ENCODE measurements at places on chromosomes 3 and 15.

GRCh38 chr15:67187351-67187854 lies 67.1 kb downstream of the AAGAB start:
- DNase-seq: no peak

DNA sequence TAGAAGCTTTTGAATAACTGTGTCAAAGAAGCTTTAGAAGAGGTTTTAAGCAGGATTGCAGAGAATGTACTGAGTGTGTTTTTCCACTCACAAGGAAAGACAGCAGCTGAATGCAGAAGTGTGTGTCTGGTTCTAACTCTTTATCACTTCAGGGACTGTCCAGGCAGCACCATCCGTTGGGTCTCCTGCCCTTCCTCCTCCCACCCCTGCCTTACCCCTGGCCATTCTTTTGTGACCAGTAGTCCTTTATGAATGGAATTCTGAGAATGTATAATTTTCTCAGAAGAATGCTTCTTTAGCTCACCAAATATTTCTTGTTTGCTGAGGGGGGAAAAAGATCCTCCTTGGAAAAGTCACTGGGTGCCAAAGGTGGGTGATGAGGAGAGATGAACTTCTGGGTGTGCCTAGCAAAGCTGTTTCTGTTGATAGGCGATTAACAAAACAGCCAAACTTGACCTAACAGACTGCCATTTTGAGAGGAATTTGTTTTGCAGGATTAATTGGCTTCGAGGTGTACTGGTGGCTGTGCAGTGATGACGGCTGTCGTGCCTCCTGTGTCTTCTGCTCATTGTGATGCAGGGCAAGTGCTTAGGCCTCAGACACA lies 70.9 kb downstream of the IGF1R start:
- DNase-seq: no peak

GRCh38 chr3:181212271-181212670 lies 222.7 kb upstream of the DNAJC19 start:
- DNase-seq: no peak

GRCh38 chr3:174242311-174243041 lies 616.7 kb upstream of the NAALADL2 start:
- DNase-seq: no peak

- DNase-seq: no peak
Observed at GRCh38 chr3:101898752-101899169, 49.4 kb downstream of the NFKBIZ start.

DNA sequence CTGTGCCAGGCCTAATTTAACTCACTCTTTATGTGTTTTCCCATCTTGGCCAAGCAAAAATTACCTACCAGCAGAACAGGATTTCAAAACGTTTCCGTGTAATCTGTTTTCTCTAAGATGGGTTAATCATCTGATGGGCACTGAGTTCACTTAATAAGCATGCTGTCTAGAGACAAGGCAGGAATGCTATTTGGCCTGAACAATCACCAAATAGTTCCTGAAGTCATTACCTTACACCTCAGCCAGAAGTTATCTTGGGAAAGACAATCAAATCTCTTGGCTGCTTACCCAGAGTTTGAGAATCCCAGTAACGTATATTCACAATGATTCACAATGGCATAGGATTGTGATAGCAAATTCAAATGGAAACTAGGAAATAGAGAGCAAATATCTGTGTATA lies 779.1 kb downstream of the CADM2 start:
- no peak for DNase-seq

- no peak for DNase-seq
Observed at GRCh38 chr3:146154995-146155394, 6.0 kb downstream of the PLOD2 start.

DNA sequence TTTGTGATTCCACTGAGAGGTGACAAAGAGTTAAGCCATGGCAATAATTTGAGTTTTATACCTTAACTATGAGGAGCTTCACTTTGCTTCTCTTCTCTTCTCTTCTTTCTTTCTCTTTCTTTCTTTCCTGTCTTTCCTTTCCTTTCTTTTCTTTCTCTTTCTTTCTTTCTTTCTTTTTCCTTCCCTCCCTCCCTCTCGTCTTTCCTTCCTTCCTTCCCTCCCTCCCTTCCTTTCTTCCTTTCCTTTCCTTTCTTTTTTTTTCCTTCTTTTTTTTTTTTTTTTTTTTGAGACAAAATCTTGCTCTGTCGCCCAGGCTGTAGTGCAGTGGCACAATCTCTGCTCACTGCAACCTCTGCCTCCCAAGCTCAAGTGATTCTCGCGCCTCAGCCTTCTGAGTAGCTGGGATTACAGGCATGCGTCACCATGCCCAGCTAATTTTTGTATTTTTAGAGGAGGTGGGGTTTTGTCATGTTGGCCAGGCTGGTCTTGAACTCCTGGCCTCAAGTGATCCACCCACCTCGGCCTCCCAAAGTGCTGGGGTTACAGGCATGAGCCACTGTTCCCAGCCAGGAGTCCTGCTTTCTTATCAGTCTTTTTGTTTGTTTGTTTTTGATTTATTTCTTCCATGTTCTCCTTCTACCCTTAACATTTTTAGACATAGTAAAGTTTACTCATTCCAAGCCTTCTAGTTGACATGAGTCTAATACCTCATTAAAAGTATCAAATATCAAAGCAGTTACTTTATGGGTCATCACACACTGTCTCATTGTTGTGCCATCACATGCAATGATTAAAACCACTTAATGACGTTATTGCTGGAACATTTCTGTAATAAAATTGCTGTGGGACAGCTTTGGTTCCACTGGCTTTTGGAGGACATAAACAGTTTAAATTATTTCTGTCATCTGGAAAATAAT lies 29.9 kb downstream of the SLC49A4 start:
- DNase-seq: no peak

DNA sequence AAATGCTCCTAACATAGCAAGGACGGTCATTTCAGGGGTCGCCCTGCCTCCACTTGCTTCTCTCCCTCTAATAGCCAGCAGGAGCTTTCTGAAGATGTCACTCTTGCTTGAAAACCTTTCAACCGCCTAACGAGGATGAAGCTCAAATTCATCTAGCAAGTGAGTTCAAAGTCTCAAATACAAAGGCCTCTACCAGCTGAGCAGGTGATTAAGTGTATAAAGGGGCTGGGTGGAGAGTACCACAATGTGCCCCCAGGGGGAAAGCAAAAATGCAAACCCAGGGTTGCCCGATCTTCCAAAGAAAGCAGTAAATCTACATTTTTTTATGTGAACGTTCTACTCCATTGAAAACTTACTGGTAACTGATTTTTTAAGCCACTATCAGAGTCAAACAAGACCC lies 50.4 kb upstream of the GRIP2 start:
- DNase-seq: no peak

- peak; percentile 66 for DNase-seq
Observed at GRCh38 chr3:39990532-39990931, 181.1 kb downstream of the MYRIP start.

GRCh38 chr15:71691458-71692417 lies 118.6 kb upstream of the NR2E3 start:
- DNase-seq: peak; percentile 63

DNA sequence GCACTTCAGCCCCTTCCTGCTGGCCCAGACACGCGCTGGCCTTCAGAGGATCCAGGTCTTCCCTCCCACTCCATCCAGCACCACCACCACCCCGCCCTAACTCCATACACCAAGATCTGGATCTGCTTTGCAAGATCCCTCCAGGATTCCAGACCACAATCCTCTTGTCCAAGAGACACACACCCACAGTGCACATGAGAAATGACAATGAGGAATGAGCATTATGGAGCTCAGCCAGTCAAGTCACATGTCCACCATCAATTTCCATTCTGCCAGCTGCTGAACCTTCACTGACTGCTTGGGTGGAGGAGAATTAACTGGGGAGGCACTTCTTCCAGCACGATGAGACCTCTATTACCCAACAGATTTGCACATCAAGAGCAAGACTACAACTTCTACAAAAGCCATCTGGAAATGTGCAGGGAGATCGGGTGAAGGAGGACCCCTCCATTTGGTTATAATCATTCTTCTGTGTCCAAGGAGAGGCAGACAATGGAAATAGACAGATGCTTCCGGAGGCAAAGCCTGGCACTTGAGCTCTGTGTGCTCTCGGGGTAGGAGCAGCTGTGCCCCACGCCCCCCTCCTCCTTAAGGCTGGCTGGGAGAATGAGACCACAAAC lies 12.3 kb upstream of the SPATA12 start:
- DNase-seq: peak; percentile 92

GRCh38 chr3:130748981-130749380 lies 2.4 kb upstream of the PIK3R4 start:
- no peak for DNase-seq

DNA sequence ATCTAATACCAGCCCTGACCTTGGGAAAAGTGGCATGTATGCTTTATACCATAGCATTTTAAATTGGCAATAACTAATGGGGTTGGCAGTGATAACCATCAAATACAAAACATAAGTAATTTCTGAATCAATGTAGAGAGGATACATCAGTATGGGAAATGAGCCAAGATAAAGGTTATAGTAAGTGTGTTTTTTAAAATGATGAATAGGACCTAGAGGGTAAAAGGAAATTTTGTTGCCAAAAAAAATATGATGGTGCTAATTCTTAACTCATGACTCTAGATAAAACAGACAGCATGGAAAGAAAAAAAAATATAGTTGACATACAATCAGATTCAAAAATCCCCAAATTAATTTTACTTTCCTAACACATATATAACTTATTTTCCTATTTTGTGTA lies 75.4 kb upstream of the ROBO1 start:
- no peak for DNase-seq

DNA sequence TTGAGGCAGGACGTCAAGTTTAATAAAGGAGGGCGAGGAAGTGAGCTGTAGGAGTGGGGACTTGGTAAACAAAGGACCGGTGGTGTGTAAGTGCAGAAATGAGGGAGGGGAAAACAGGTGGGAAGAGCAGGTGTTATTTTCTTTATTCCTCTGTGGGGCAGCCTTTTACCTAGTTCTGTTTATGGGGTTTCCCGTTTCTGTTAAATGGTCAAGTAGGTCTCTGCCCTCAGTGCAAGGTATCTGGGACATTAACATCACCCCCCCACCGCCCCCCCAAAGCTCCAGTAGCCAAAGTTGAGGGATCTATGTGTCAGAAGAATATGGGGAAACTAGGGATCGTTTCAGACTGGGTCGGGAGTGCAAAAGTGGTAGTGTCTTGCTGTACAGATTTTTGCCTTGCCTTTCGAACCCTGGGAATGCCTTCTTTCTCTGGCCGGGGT lies 893 bp downstream of the MGA start:
- DNase-seq: no peak

DNA sequence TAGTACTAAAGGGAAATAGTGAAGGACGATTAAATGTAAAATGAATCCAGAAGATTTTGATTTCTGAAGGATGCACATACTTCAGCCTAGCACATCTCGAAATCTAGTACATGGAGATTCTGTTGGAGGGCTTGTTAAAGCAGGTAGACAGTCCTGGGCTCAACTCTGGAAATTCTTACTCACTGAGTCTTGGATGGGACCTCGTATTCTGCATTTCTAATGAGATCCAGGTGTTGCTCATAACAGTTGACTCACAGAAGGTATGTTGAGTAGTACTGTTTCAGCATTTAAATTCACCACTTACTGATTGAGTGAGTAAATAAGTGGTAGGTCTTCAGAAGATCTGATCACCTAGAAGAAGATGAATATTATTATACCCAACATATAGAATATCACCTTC lies 623.4 kb upstream of the SGO1 start:
- DNase-seq: no peak

DNA sequence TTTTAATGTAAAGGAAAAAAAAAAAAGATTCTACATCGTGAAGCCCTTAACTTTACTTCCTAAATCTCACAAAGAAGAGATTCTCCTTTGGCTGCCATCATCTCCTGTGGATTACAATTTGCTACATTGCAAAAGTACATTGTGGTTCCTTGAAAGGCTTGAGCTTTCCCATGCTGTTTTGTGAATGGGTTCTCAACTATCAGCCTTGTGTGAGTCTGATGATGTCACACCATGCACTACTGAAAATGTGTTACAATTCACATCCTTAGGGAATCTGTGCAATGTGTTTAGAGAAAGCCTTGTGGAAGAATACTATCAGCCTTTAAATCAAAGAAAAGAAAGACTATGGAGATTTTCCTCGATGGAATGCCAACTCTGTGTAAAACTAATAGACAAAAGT lies 510.0 kb upstream of the ALCAM start:
- no peak for DNase-seq

DNA sequence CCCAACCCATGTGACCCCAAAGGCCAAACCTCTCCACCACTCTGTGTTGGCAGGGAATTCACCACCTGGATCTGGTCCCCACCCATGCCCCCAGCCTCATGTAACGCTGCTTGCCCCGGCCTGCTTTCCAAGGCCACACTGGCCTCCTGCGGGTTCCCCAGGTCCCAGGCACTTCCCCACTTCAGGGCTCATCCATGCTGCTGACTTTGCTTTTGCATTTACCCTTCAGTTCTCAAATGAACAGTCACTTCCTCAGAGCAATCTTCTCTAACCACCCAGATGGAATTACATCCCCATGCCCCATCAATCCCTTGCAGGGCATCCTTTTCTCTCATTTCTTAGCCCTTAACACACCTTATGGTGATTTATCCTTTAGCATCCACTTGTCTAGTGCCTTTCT lies 9.2 kb downstream of the DAPK2 start:
- no peak for DNase-seq

GRCh38 chr15:51758645-51759044 lies 7.2 kb downstream of the TMOD2 start:
- DNase-seq: peak; percentile 97

DNA sequence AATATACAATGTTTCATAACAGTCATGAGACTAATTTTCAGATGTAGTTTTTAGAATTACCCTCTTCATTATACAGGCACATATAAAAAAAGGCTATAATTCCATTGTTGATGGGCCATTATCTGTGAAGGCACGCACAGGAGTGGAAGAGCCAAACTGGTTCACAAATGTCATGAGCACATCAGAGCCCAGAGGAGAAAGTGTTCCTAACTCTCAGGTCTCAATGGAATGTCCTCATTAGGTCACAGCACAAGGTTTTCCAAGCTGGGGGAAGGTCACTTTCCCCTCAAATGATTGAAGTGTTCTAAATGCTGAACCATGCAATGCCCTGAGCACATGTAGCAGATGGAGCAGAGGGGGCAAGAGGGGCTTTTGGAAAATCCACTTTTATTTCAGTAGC lies 41.2 kb downstream of the GJD2 start:
- DNase-seq: no peak

GRCh38 chr3:48855681-48856447 lies 8.2 kb upstream of the PRKAR2A start:
- DNase-seq: no peak

- peak; percentile 28 for DNase-seq
Observed at GRCh38 chr3:72818092-72818773, 30.0 kb downstream of the SHQ1 start.

- peak; percentile 9 for DNase-seq
Observed at GRCh38 chr3:84136425-84136824, 822.4 kb upstream of the CADM2 start.

DNA sequence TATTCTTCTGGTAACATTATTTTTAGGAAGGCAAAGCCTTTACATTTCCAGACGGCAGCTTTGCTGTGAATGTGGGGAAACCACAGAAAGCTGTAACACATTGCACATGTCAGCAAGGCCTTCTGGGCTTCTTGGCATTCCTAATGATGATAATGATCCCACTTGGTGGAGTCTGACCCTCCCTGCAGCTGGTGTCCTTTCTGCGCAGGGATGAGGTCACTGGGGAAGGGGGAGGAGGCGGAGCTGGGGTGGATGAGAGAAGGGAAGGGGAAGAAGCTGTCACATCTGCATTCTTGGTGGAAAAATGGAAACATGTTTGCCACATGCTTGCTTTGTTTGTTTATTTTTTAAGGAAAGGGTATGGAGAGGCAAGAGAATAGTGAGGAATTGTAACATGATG lies 68.6 kb downstream of the FILIP1L start:
- no peak for DNase-seq

GRCh38 chr3:58633157-58633865 lies 33.3 kb downstream of the FAM3D start:
- DNase-seq: no peak

All from NCI-H524 (cell line).